ENCODE measurements at places on chromosomes 2 and 18. TPM values are rescaled to one million over a fixed set of nuclear protein-coding genes. Genes with fewer than 3 reads are reported as not detected.
A peak's percentile ranks its signal among the peaks of the same experiment; 100 is the strongest.

DNA sequence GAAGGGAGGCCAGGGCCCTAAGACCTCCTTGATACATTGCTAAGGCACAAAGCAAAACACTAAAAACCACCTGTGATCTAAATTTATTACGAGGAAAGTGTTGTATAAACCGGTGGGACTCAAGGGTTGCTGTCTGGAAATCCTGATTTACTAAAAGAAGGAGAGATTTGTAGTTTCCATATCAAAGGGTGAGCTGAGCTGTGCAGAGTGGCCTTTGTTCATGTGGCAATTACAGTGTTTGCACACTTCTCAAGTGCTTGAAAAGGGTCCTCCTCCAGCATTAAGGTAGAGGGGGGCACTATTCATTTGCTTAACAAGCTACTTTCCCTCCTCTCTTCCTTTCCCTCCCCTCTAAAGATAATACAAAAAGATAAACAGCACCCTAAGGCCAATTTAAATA is 30.5 kb upstream of the ITGA4 start:
- DNase-seq: no peak

Gene RAB6D
- total RNA-seq: not detected

DNA sequence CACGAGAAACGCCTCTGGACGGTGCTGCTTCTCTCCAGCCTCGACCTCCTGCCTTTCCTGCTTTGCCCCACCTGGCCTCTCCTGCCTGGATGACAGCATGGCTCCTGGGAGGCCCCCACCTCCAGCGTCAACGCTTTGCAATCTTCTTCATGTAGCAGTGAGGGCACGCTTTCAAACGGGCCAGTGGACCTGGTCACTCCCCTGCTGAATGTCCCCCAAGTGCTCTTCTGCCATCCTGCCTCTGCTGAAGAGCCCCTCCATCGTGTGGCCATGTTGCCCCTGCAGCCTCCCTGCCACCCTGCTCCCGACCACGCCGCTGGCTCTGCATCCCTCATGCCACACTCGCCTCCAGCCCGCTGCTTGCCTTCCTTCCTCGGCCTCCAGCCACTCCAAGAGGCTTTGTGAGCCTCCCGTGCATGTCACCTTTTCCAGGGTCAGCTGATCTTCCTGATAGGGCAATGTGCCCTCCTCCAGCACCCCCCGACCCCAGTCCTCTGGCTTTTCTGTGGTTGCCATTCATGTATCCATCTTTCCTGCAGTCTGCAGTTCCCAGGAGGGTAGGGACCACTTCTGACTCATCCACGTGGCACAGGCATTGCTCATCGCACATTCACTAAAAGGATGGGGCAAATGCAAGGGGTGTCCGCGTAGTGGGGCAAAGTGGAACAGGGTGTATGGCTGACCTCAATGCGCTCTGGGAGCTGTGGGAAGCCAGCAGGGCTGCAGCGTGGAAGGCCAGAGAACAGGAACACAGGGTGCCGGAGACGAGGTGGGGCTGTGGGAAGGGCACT is 268.8 kb downstream of the TWIST2 start:
- peak; percentile 39 for DNase-seq

Gene NEU2
- total RNA-seq: not detected

DNA sequence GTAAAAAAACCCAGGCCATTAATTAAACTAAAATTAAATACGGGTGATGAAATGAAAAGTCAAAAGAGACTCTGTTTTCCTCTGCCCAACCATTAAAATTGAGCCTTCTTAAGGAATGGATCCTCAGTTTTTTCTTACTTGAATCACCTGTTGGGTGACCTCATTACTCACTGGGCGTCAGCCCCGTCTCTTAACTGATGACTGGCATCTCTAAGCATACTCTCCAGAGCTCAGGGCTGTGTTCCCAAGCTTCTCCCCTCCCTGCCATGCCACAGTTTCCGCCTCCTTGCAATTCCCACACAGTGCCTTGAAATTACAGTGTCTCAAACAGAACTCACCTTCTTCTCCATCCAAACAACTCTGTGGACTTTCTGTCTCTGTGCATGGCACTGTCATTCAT is 421.1 kb upstream of the CELF4 start:
- no peak for DNase-seq

Gene CFAP53
- total RNA-seq: 0.16 TPM

GRCh38 chr2:28507796-28508764 is 12.2 kb downstream of the PLB1 start:
- DNase-seq: no peak

Gene RPL37A
- total RNA-seq: 761 TPM

DNA sequence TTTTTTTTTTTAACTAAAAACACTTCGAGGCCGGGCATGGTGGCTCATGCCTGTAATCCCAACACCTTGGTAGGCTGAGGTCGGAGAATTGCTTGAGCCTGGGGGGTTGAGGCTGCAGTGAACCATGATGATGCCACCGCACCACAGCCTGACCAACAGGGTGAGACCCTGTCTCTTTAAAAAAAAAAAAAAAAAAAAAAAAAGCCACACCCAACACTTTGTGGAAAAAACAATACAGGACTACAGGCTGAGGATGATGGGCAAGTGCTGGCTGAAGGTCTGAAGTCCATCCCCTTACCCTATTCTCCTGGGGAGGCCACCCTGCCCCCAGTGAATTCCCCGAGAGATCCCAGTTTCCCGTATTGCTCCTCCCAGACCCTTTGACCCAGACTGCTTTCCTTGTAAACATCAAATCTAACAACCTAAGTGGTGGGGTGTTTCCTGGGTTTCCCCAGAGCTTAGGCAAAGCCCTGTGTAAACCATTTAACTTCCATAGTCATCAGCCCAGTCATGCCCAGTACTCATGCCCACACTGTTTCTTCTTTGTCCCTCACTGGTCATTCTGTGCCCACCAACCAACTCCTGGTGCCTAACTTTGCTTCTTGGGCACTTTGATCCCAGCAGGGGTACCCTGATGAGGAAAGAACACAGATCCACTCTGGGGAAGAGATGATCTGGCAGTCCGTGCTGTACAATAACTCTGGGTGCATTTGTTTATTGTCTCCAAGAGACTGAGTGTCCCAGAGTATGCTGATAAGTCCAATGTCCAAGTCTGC is 5.8 kb upstream of the TMEM37 start:
- no peak for DNase-seq

- DNase-seq: no peak
Observed at GRCh38 chr2:9678544-9678943, 47.7 kb upstream of the YWHAQ start.

GRCh38 chr18:43994381-43994780 is 686.3 kb upstream of the SETBP1 start:
- no peak for DNase-seq

Gene RBM44
- total RNA-seq: 0.94 TPM

DNA sequence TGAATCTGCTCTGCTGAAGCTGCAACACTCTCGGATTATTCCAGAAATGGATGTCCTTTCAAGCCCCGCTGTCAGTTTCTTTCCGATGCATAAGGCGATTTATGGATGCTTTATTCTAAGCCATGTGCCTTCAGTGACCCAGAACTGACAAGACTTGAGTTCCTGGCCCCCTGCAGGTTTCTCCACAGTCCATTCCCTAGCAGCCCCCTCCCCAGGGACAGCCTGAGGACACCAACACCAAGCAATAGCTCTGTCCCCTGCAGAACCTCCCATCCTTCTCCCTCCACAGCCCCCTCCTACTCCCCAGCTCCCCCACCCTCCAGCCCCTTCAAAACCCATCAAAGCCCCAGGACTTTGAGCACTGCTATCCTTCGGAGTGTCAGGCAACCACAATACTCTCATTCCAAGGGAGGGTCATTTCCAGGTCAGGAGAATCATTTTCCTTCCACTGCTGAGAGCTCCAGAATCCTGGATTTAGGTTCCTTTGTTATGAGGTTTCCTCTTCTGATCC is 24.6 kb upstream of the SPP2 start:
- no peak for DNase-seq

Gene GPAT2
- total RNA-seq: 4.7 TPM

- no peak for DNase-seq
Observed at GRCh38 chr2:147860009-147860408, 15.2 kb downstream of the ACVR2A start.

DNA sequence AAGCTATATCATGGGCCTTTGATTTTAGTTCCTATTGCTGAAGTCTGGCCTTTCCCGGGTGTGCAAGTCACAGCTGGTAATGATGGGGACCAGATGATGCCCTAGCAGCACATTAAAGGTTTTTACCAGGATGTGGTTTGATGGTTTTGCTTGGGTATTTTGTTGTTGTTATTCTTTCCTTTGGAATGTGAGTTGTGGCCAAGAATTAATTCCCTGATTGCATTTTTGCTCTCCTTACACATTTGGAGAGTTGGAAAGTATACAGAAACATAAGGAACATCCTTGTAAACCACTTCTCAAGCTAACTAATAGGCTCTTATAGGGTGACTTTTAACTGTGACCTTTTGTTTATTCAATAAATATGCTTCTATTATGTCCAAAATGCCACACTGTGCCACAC is 154.1 kb upstream of the MMADHC start:
- DNase-seq: no peak

GRCh38 chr2:174281736-174282135 is 33.4 kb upstream of the OLA1 start:
- no peak for DNase-seq

DNA sequence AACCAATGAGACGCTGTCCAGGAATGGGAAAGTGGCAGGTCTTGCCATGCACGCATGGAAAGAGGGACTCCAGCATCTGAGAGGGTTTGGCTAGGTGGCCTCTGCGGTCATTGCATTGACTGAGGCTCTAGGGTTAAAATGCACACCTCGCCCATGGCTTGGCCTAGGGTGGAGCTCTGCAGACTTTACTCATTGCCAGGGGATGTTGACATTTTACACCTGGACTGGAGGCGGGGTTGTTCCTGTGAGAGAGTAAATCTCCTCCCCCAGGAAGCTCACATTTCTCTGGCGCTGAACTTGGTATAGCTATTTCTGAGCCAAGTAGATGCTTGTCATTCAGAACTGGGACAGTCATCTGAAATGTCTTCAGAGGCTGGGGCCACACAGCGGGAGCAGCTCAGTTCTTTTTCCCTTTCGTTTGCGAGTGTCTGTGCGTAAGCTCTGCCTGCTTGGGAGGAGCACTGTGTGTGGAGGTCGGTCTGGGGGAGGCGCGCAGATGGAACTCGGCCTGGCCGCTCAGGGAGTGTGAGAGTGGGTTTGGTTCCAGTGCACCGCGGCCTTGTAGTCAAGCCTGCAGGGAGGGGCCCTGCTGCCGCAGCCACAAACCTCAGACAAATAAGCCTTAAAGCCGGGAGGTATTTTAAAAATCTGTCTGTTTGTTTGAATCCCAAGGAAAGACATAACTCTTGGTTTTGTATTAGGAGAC is 76.5 kb downstream of the LPIN1 start:
- no peak for DNase-seq

- no peak for DNase-seq
Observed at GRCh38 chr2:190571686-190572085, 37.2 kb upstream of the NEMP2 start.

Gene TUBA4B
- not detected for total RNA-seq

Gene NEB
- total RNA-seq: 1.3 TPM

DNA sequence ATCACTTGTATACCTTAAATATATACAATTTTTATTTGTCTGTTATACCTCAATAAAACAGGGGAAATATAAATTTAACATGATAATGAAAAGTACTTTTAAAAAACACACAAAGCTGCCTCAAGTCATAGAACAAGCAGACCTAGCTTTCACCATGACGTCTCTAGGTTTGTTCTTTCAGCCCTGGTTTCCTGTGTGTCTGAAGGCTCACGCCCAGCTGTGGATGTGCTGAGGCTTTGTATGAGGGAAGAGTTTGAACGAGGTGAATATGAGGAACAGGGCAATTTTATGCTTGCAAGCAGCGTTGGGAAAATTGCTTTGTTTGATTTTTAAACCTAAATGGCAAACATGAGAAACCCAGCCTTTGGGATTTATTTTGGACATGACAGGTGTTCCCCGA is 15.3 kb downstream of the SH3RF3 start:
- DNase-seq: no peak

Gene RGPD5
- total RNA-seq: 24.9 TPM

GRCh38 chr18:22489704-22490103 is 72.0 kb upstream of the CTAGE1 start:
- no peak for DNase-seq

Gene RGPD3
- not detected for total RNA-seq

Gene DYSF
- total RNA-seq: 68.6 TPM

- DNase-seq: no peak
Observed at GRCh38 chr18:73639788-73640187, 507.8 kb downstream of the FBXO15 start.

- no peak for DNase-seq
Observed at GRCh38 chr2:55391155-55391554, 28.5 kb downstream of the CCDC88A start.

GRCh38 chr2:161418715-161419637 is 2.9 kb downstream of the TBR1 start:
- no peak for DNase-seq

DNA sequence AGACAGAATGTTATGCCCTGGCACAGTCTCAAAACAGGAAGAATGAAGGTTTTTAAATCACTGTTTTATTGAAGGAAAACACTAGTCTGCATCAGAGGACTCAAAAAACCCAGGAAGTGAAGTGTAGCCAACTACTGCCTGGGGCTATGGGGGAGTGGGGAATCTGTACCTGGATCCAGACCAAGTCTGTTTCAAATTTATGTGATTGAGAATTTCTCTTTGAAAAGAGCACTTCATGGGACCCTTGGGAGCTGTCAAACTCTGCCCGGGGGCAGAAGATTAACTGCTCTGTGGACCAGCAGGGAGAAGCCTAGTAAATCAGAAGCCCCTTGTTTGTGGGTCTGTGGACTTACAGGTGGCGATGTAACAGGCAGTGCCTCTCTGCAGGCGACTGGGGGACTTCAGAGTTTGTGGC is 45.3 kb upstream of the TANC1 start:
- DNase-seq: no peak

DNA sequence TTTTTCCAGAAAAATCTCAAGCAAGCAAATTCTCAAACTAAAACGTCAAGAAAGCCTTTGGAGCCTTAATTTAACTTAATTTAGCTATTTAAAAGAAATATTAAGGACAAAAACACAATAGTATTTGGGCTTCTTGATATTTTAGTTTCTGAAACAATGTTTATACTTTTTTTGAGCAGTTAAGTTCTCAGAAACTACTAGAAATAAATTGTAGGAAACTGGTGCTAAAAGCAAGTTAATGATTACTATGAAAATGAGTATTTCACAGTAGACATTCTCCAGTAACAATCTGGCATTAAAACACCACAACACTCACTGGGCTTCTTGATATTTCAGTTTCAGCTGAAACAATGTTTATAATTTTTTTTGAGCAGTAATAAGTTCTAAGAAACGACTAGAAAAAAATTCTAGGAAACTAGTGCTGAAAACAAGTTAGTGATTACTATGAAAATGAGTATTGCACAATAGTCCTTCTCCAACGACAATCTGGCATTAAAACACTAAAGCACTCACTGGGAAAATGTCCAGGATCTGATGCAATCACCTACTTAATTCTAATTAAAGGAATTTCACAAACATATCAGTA is 45.1 kb downstream of the TRAK2 start:
- DNase-seq: no peak

GRCh38 chr2:18487106-18487913 is 73.1 kb downstream of the RDH14 start:
- no peak for DNase-seq

Data from heart left ventricle (tissue), 16 donors.